ENCODE measurements at places on chromosomes 3 and 15. TPM values are rescaled to one million over a fixed set of nuclear protein-coding genes. Genes with fewer than 3 reads are reported as not detected.
A peak's percentile ranks its signal among the peaks of the same experiment; 100 is the strongest.

The TMEM207 gene
- not detected for total RNA-seq

The GCSAM gene
- total RNA-seq = 0.51 TPM

The NEIL1 gene
- total RNA-seq = 45.5 TPM

- DNase-seq = no peak
Observed at GRCh38 chr15:62363913-62364312, 198.8 kb upstream of the C2CD4B start.

DNA sequence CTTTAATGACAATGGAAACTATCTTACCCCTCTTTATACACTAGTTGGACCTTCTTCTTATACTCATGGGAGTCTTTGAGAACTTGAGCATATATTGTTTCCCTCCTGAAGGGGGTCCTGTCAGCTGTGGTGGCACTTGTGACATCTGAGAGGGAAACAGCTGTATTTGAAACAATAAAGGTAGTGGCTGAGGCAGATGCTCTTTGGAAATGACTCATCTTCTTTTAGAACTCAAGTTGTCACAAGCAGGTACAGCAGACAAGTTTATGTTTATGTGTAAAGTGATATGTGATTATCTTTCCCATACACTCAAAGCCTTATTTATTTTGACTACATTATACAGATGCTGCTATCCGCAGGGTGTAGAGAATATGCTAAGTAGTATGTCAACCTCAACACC is 220.0 kb upstream of the GRM7 start:
- no peak for DNase-seq

The SEMA6D gene
- total RNA-seq = 9.0 TPM

DNA sequence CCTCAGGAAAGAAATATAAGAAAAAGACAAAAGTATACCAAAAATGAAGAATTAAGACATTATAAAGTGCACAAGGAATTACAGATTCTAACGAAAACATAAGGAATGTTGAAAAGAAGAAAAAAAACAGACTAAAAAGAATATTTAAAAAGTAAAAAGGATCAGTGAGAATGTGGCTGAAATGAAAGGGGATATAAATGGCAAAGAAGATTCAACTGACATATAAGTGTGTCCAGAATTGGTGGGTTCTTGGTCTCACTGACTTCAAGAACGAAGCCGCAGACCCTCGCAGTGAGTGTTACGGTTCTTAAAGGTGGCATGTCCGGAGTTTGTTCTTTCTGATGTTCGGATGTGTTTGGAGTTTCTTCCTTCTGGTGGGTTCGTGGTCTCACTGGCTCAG is 44.8 kb downstream of the DCBLD2 start:
- DNase-seq = no peak

- no peak for DNase-seq
Observed at GRCh38 chr3:72042397-72043203, 257.7 kb upstream of the PROK2 start.

DNA sequence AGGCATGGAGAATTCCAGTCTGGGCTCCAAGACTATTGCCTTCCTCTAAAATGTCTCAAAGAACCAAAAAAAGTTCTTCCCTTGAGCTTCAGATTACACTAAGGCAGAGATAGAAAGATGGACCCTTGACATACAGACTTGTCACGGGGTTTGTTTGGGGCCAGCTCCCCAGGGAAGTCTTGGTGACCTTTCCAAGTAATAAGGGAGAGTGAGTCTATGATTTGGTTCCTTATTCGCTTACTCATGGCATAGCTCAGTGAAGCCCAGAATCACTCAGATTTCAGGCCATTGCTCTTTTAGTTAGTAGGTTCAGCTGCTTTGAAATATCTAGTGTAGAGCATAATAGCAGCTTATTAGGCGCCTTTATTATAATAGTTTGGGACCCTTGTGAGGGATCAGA is 90.3 kb downstream of the PLCL2 start:
- no peak for DNase-seq

The ZNF662 gene
- total RNA-seq = 18.1 TPM

DNA sequence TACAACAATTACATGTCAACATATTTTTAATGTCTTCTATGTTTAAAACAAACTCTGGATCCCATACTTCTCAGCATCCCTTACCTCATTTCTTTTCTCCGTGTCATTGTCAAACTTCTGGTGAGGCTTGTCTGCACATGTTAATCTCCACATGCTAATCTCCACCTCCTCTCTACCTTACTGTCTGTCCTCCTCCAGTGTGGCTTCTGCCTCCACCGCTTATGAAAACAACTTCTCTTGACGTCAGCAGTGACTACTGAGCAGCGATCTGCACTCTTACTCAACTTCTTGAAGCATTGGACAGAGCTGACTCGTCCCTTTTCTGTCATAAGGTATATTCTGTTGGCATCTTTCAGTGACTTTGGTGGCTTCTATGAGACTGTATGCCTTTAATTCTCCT is 338.2 kb upstream of the THRB start:
- DNase-seq = no peak

- DNase-seq = peak; percentile 92
Observed at GRCh38 chr3:72347819-72348319, 500.4 kb downstream of the SHQ1 start.

DNA sequence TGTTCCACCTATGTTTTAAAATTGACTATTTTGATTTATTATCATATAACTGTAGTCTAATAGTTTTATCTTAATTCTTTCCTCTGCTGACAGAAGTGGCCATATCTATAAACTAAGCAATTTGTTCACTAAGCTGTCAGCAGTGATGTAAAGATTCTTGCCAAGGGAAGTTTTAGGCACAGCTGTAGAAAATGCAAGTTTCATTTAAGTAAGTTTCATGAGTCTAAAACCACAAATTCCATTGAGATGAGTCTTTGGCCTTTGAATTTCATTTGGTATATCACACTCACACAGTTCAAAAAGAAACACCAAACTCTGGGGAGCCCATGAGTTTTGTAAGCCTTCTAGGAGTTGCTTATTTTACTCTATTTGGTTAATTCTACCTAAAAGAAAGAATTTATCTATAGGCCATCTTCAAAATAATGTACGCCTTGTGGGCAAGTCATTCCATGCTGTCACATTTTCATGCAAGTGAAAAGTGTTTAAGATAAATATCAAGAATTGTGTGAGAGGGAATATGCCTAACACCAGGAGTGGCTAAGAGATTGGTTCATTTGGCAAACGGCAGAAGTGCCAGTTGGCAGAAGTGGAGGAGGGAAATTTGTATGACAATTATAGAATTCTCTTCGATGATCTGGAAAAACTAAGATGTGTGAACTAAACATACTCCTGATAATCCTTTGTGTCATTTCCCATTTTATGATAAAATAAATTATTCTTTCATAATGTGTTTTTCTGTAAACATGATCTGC is 292.9 kb downstream of the ZIC4 start:
- DNase-seq = no peak

The DZIP1L gene
- 48.3 TPM for total RNA-seq

The ISLR2 gene
- 1.2 TPM for total RNA-seq

The LAMB2 gene
- total RNA-seq = 707 TPM

The GCNT3 gene
- not detected for total RNA-seq

The GABRR3 gene
- not detected for total RNA-seq

- no peak for DNase-seq
Observed at GRCh38 chr3:17070161-17070959, 185.6 kb downstream of the PLCL2 start.

DNA sequence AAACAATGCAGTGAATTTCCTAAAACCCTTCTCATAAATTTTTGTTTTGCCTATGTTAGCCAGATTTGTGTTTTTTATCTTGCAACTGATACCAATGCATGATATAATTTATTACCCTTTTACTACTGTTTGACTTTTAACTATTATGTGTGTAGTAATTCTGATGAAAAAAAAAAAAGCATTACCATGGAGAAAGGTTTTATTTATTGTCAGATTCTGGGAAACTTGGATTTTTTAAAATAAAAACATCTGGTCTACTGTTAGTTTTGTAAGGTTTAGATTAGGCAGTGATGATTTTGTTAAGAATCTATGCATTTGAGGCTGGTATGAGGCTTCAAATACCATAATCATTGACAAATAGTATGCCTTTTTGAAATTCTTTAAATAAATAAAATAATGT is 470.4 kb upstream of the ROBO1 start:
- no peak for DNase-seq

- no peak for DNase-seq
Observed at GRCh38 chr15:51203797-51204196, 109.1 kb upstream of the TNFAIP8L3 start.

- DNase-seq = no peak
Observed at GRCh38 chr3:134854254-134854653, 59.2 kb downstream of the EPHB1 start.

The CFAP20DC gene
- 0.39 TPM for total RNA-seq

The NEO1 gene
- 46.7 TPM for total RNA-seq

DNA sequence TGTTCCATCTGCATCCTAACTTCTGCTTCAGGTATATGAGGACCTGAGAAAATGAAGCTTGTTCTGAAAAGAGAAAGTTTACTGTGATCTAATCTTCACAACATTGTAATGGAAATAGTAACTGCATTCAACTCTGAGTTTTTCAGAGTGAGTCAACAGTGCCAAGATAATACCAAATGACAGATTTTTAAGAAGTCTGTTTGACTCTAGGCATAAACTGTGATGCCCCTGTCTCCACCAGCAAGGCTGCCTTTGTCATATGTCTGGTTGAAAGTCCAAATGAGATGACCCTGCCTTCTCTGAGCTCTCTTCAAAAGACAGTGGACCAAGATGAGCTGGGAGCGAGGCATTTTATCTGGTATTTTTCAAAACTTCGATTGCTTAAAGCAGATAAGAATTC is 44.8 kb upstream of the B3GNT5 start:
- DNase-seq = no peak

DNA sequence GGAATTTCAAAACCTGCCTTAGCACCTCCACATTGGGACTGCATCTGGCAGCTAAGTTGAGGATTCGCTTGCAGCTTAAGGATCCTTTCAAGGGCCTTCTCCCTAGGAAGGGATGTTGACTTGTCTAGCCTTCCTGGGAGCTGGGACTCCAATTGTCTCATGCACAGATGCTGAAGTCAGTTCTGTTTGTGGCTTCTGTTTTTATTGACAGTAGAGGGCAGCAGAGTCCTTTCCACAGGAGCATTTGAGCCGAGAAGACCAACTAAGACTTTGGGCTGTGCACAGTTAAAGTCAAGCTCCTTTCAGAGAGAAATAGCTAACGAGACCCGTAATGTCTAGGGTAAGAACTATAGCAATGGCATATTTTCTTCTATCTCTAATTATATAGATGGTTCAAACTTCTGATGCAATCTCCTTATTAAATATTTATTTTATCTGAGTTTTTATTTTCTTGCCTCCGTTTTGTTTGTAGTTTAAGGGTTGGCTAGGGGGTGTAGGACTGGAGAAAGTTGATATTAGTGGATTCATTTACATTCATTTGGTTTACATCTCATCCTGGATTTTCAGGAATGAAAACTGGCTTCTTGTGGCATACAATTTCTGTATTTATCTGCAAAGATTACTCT is 59.7 kb upstream of the KBTBD8 start:
- no peak for DNase-seq

DNA sequence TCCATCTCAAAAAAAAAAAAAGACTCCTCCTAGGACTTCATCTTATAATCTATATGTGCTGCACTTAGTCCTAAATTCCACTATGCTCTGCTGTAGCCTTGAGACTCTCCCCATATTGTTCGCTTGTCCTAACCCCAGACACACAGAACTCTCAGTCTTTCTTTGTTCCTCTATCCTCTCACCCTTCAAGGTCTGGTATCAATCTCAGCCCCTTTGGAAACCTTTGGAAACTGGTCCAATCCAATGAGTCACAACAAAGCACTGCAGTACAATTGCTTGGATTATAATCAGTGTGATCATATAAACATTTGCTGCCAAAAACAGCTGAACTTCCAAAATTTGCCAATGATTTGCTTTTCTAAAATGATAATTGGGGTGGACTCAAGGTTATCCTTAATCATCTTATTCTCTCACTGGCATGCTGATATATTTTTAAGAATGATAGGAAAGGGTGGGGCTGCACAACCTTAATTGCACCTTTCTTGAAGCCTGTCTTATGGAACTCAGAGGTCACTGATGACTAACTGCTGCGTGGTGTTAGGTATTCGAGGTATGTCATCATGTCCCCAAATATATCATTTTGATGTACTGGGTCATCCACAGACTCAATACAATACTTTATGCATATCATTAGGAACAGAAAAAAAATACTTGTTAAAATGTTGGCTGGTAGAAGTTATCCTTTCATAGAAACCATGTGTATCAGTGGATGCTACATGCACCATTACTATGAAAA is 756.7 kb downstream of the NR2F2 start:
- no peak for DNase-seq

- no peak for DNase-seq
Observed at GRCh38 chr3:116067326-116067725, 378.0 kb downstream of the LSAMP start.

All from aorta (tissue), 5 donors.